PC-3 (cell line): ENCODE measurements at places on chromosomes 7 and 10.

DNA sequence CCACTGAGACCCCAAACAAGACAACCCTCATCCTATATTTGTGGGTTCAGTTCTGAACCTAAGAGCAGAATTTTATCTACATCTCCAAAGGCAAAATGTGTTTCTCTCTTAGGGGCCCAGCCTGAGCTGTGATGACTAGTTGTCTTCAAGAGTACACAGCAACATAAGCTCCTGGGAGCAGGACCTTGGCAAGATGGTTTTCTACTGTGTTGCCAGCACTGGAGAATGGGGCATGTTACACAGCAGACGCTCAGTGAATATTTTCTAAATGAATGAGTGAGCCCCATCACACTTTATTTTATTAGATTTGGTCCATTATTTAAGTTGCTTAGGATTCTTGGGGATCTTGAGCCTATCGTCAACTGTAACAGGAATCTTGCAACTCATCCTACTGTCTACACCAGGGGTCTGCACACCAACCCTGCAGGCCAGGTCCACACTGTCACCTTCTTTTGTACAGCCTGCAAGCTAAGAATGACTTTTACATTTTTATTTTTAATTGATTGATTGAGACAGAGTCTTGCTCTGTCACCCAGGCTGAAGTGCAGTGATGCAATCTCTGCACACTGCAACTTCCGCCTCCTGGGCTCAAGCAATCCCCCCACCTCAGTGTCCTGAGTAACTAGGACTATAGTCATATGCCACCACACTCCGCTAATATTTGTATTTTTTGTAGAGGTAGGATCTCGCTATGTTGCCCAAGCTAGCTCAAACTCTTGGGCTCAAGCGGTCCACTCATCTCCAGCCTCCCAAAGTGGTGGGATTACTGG is 347.1 kb downstream of the FGFR2 start:
- no peak for DNase-seq

DNA sequence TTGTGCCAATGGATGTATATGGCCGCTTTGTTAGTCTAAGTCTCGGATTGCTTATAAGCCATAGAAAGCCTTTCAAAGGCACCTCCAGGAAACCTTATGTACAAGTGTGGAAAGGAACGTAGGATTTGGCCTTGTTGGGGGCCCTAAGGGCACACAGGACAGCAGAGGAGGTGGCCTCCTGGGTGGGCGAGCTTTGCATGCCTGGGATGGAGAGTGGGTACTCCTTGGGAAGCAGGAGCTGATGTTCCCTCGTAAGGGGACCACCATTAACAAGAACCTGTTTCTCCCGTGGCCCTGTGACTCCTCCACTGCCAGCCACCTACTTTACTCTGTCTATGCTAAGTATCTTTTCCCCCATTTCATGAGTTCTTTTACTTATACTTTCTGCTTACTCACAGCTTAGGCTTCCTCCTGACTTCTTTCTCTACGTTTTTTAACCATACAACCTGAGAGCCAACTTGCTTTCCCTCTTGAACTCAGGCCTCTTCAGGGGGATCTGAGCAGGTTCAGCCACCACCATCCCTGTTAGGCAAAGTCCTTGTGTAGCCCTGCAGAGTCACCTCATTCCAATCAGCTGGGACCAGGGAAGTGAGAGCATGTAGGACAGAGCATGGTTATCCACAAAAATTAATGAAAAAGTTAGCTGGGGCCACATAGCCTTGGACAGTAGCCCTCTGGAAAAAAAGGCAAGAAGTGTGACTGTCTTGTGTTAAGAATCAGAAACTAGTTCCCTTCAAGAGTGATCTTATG is 118.9 kb downstream of the NEBL start:
- DNase-seq = no peak

DNA sequence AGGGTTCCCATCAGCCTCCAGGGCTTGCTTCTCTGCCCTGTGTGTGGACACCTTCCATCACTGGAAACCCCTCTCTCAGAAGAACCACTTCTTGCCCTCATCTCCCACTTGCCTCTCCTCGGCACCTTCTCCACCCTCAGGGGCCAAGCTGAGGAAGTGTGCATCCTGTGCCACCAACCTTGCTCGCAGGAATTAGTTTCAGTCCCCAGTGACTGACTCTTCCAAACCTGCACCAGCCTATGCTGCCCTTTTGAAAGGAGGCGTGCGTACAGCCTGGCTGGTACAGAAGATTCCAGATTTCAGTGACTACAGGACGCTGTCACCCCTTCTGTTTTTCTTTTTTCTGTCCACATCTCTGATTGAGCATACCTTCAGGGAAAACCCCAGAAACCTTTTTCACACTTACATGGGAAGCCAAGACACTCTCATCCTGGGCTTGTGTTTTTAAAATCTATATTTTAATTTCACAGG is 67.1 kb downstream of the IKZF1 start:
- no peak for DNase-seq

DNA sequence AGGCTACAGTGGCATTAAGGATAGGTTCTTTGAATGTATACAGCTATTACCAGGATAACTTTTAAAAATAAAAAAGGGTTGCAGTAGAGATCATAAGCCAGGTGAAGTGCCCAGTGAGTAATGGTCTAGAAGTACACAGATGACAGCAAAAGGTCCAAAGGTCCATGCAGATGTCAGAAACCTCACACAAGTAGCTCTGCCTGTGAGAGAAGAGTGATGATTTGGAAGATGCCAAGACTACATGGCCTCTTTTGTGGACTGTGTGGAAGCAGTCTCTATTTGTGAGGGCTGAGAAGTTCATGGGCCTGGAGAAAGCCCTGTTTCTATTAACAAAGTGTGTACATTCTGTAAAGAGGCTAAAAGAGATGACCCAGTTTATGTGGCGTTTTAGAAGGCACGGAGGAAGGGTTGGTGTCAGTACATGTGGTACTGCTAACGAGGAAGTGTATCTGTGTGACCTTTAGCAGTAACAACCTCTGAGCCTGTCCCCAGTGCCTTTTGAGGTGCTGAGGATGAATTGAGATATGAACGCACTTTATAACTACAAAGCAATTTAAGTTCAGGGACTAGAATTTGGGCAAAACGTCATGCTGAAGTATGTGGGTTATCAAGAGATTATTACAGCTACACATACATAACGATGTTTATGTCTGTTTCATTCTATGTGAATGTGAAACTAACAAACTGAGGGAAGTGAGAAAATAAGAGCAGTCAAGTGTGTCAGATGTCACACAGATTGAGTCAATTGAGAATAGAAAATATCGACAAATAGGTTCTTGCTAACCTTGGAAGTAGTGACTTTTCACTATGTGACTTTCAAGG is 7.6 kb downstream of the CYCS start:
- no peak for DNase-seq

DNA sequence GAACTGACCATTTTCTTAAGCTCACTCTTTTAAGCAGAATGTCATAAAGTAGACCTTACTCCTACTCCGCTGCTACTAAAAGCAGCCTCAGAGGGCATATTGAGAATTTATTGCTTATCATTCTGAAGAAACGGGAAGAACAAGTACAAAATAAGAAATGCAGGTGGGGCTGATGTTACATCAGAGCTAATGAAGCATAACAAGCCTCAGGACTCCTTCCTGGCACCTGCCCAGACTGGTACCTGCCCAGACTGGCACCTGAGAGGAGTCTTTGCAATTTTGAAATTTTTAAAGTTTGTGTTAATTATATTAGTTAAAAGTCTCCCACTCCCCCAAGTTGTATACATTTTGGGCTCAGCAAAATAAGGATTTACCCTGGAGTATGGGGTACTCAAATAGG is 162.4 kb downstream of the SEMA3E start:
- no peak for DNase-seq

GRCh38 chr7:50730446-50731400 is 52.0 kb downstream of the GRB10 start:
- peak; percentile 36 for DNase-seq

DNA sequence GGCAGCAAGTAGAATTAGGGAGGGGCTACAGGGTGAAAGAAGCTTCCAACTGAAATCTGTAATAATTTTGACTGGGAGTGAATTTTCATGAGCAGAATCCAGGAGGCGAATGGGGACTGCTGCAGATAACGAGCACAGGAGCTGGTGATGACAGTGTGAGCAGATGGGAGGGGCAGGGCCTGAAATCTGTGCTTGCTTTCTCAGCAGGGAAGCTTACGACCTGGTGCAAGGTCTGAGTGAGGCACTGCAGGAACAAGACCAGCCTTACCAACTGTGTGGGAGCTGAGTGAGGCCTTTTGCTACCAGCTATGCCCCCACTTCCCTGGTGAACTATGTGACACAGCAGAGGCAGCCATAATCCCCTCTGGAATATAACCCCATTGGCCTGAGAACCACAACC is 109.8 kb downstream of the HPSE2 start:
- DNase-seq = no peak

DNA sequence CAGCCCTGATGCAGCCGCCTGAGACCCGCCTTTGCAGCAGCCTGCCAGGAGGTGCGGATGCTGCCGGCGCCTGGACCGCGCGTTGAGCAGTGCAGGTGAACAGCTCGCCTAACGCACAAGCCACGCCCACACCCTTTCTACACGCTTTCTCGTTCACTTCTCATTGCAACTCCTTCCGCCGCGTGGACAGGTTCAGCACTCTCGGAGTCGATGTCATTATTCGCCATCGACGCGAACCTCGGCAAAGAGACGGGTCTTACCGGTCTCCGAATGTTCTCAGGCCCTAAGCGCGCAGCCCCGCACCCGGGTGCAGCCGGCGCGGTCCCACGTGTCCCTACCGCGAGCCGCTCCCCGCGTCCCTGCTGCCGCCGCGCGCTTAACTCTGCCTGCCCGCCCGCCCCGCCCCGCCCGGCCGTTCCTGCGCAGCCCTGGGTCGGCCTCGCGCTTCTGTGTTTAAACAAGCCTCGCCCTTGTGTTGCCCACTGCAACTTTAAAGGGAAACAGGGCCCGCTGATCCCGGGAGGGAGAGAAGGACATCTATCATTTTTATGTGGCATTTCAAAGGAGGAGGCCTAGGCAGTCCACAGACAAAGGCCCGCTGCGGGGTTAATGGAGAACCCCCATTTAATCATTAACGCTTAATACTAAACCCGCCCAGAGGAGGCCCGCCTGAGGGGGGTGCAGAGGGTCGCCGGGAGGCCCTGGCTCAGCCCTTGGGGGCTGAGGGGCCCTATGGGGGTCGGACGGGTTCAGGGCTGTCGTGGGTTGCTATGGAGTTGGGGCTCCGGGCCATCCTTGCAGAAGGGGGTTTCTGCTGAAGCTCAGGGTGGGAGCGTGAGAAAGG is 128.5 kb downstream of the WDR11 start:
- no peak for DNase-seq

DNA sequence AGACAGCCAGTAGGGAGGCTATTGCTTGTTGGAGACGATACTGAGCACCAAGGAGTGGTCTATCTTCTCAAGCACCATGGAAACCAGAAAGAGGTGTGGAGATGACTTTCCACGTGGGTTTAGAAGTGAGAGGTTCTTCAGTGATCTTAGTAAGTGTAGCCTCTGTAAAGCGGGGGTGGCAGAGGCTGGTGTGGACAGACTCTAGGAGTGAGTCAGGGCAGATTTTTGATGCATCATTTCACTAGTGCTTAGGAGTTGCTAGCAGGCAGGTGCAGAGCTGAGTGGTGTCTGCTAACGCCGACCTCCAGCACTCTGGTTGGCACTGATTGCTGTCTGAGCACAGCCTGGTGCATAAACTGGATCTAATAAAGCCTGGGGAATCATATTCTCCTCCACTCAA is 78.4 kb upstream of the ADO start:
- DNase-seq = peak; percentile 86

- peak; percentile 45 for DNase-seq
Measured at GRCh38 chr10:3848775-3849635, 64.0 kb upstream of the KLF6 start.

GRCh38 chr7:116408166-116408565 is 91.4 kb upstream of the CAV2 start:
- DNase-seq = no peak

DNA sequence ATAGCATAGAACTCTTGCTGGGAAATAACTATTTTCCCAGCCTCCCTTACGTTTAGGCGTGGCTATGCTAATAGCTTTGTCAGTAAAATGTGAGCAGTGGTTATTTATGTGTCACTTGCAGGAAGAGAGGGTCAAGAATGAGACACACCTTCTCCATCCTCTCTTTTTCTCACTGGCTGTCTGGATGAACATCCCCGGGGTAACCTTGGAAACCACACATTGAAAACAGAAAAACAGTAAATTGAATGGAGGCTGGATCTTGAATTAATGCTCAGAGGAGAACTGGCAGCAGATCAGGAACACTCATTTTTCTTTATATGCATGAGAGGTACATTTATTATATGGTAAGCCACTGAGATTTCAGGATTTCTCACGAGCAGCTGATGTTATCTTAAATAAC is 127.6 kb downstream of the DNAJB9 start:
- no peak for DNase-seq

DNA sequence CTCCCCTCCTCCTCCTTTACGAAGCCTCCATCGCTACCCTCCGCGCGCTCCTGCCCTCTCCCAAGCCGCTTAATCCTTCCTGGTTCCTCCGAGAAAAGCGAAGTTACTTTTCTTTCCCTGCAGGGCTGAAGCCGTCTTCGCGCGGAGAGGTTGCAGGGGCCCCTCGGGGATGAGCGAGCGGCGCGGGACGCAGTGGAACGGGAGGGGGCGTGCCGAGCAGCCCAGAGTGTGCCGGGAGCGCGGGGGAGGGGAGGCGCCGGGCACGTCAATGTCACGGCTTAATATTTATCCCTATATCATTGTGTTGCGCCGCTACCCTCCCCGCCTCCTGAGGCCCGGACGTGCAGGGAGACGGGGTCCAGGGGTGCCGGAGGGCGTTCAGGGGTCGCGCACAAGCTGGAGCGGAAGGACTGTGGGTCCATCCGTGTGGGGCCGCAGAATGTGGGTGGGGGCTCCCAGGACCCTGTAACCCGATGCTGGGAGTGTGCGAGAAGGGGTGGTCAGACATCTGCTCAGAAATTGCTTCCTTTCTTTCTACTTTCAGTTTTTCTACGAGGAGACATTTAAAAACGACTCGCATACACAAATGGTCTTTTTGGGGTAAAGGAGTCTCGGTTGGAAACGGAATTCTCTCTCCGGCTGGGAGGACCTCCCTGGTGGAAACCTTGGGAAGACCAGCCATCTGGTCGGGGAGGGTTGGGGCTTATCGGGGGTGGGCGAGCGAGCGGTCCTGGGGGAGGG is 2.4 kb downstream of the CDK6 start:
- peak; percentile 67 for DNase-seq

DNA sequence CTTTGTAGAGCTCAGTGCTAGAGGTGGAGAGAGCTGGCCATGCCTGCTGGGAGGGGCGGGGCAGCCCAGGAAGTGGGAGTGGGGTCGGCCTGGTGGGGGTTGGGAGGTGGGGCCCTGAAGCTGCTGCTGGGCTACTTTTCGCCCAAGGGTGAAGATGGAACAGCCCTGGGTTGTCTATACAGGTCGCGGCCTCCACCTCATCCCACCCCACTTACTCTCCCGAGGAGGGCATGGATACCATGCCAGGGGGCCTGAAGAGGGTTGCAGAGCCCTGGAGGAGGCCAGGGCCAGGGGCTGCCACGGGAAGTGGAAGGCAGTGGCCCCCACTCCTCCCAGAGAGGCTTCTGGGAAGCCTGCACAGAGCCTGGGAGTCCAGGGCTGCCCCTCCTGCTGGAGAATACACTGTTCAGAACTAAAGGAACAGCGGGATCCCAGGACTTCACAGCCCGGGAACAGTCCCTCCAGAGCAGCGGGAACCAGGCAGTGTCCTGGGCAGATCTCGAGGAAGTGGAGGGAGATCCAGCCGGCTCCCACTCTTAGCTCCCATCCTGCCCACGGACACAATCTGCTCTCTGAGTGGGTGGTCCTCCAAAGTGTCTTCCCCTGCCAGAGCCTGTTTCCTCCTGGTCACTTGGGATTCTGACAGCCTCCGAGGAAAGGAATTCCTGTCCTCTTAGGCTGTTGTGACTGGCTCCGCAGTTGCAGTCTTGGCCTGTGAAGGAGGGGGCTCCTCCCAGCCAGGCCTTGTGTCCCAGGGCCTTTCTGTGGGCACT is 23.5 kb downstream of the MAT1A start:
- no peak for DNase-seq

GRCh38 chr10:114311496-114312209 is 72.6 kb downstream of the VWA2 start:
- no peak for DNase-seq
